ENCODE measurements at places on chromosomes 6 and 20.

- ATAC-seq, result no peak
Measured at GRCh38 chr6:39056191-39056590, 7.6 kb downstream of the GLP1R start.

DNA sequence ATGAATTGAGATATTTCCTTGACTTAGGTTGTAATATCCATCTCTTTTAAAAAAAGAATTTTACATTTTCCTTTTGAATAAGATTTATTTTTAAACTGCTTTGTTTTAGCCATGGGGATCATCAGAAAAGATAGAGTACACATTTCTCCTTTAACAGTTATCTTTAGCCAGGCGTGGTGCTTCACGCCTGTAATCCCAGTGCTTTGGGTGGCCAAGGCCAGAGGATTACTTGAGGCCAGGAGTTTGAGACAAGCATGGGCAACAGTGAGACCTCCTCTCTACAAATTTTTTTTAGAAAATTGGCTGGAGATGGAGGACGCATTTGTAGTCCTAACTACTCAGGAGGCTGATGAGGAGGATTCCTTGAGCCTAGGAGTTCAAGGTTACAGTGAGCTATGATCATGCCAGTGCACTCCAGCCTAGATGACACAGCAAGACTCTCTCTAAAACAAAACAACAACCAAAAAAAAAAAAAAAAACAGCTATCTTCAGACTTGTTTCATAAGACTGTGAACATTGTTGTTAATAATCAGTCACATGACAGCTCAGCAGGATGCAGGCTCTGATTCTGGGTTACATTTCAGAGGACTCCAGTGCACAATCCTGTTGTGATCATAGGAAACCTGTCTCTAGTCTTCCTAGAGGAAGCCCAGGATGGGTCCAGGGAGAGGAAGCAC lies 2.0 kb upstream of the SLC17A3 start:
- ATAC-seq, result no peak

DNA sequence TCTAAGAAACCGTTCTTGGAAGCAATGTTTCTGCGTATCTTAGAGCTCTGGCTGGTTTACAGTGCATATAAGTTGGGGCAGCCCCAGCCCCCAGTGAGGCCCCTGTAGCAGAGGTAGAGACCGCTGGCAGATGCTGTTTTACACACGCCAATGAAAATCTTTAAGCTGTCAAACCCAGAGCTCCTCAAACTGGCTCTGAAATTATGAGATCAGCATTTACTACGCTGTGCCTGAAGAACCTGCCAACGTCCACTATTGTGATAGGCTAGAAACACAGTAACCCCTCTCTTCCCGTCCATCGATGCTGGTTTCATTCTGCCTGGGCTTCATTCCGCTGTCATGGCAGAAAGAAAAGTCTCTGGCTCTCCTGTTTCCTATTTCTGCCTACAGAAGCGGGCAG lies 160.6 kb downstream of the SMOC2 start:
- no peak for ATAC-seq

DNA sequence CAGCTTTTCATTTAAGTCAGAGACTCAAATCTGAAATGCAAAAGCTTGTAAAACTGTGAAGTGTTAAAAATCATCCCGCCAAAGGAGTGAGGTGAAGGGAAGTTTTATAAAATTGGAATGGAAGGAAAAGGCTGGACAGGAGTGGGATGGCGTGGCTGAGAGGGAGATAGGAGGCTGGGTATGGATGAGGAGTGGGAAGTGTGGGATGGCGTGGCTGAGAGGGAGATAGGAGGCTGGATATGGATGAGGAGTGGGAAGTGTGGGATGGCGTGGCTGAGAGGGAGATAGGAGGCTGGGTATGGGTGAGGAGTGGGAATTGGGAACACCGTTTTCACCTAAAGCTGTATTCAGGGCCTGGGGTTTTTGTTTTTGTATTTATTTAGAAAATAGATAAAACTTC lies 59.4 kb upstream of the NKX2-2 start:
- ATAC-seq, result no peak

GRCh38 chr6:83430611-83431544 lies at the start of gene ME1:
ME1 (minus strand) TSS chr6:83431051; CDS start chr6:83430954, 97 bp downstream.
- peak; percentile 65 for ATAC-seq

- ATAC-seq, result no peak
Measured at GRCh38 chr6:167937948-167938911, 59.2 kb upstream of the KIF25 start.

Measured in stimulated activated memory B cell treated with anti-CD40 and anti-IgM and Interleukin-4, amounts not matched to agents 10 μg/mL and 1 μg/mL and 100 μg/mL, for 72 hours (primary cell).